ENCODE measurements at places on chromosomes 7 and 10.

DNA sequence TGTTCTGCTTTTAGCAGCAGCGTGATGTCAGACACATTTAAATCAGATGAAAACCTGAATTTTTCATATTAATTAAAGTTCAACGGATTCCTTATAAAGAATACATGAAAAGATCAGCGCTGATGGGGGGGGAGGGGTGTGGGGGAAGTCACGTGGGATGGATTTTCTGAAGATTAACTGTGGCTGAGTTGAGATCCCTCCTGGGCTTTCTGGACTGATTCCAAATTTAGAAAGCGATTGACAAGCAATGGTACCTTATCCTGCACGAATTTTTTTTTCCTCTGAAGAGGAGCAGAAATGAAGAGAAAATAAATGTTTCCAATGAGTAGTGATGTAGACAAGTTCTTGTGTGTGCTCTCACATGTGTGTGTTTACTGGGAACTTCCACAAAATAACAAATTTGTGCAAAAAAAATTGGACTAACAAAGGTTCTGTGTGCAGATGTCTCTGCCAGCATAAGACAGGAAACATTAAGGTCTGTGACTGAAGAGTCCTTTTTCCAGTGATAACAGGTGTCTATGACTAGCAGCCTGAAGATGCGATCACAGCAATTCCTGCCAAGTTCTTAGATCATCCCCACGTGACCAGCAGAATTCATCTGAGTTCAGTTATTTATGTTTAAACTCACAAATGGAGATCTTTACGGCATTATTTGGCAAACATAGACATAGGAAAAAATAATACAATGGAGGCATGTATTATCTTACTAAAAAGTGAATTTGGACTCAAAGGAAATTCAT is 585.2 kb upstream of the CELF2 start:
- no peak overlapping the region for H3K27ac ChIP-seq
- H3K4me3 ChIP-seq, result no peak overlapping the region
- no peak for DNase-seq
- H3K27me3 ChIP-seq, result no peaks in the 10 kb centered on the region

- DNase-seq, result no peak
- H3K27ac ChIP-seq, result no peak overlapping the region
- H3K27me3 ChIP-seq, result peaks cover 25% of the 10 kb centered on the region
- no peak overlapping the region for H3K4me3 ChIP-seq
Observed at GRCh38 chr10:122446668-122447423, 7.6 kb upstream of the ARMS2 start.

- peaks cover 4% of the 10 kb centered on the region for H3K27me3 ChIP-seq
- H3K36me3 ChIP-seq, result no peaks in the 10 kb centered on the region
- no peak overlapping the region for H3K27ac ChIP-seq
- no peak for DNase-seq
- H3K4me3 ChIP-seq, result no peak overlapping the region
Observed at GRCh38 chr7:38142736-38143135, 35.3 kb upstream of the STARD3NL start.

- peaks cover 2% of the 10 kb centered on the region for H3K4me1 ChIP-seq
- no peaks in the 10 kb centered on the region for H3K36me3 ChIP-seq
- DNase-seq, result no peak
- H3K4me3 ChIP-seq, result no peak overlapping the region
- H3K27ac ChIP-seq, result no peak overlapping the region
- peaks cover 65% of the 10 kb centered on the region for H3K27me3 ChIP-seq
Observed at GRCh38 chr10:101282947-101283346, 53.7 kb upstream of the LBX1 start.

DNA sequence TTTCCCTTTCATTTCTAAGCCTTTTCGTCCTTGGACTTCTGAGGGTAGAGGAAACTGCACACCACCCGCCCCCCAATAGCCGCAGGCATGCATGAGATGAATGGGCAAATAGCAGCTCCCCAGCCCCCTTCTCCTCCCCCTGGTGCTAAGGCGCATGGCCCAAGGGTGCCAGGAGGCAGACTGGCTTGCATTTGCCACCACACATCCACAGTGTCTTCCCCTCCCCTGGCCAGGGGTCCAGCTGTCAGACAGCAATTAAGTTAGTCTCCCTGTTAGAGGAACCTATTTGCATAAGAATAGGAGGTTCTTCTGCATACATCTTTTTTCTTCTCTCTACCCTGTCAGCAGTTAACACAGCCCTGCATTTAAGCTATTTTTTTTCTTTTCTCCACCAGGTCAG is 20.2 kb downstream of the TOMM7 start:
- H3K27me3 ChIP-seq, result peaks cover 18% of the 10 kb centered on the region
- H3K4me3 ChIP-seq, result no peak overlapping the region
- no peak for DNase-seq
- H3K27ac ChIP-seq, result no peak overlapping the region

GRCh38 chr10:79403441-79404230 is 41.8 kb downstream of the ZCCHC24 start:
- H3K27ac ChIP-seq, result no peak overlapping the region
- no peak for DNase-seq
- H3K27me3 ChIP-seq, result no peaks in the 10 kb centered on the region
- no peaks in the 10 kb centered on the region for H3K36me3 ChIP-seq

GRCh38 chr10:22618078-22618785 is 96.1 kb downstream of the PIP4K2A start:
- H3K27ac ChIP-seq, result peak overlapping the region; percentile 63
- no peak overlapping the region for H3K4me3 ChIP-seq
- DNase-seq, result no peak
- peaks cover 91% of the 10 kb centered on the region for H3K4me1 ChIP-seq

GRCh38 chr10:6130848-6131470 is 42.1 kb downstream of the RBM17 start:
- H3K36me3 ChIP-seq, result no peaks in the 10 kb centered on the region
- H3K27ac ChIP-seq, result no peak overlapping the region
- H3K4me1 ChIP-seq, result peaks cover 46% of the 10 kb centered on the region
- H3K27me3 ChIP-seq, result peaks cover 5% of the 10 kb centered on the region
- DNase-seq, result no peak

- no peaks in the 10 kb centered on the region for H3K27me3 ChIP-seq
- H3K4me1 ChIP-seq, result peaks cover 3% of the 10 kb centered on the region
- H3K27ac ChIP-seq, result no peak overlapping the region
Observed at GRCh38 chr7:110534241-110534931, 556.5 kb upstream of the LRRN3 start.
